ENCODE measurements at places on chromosomes 2 and 18.

GRCh38 chr2:241941691-241942301 lies 72.3 kb downstream of the RTP5 start:
- no peak for DNase-seq

DNA sequence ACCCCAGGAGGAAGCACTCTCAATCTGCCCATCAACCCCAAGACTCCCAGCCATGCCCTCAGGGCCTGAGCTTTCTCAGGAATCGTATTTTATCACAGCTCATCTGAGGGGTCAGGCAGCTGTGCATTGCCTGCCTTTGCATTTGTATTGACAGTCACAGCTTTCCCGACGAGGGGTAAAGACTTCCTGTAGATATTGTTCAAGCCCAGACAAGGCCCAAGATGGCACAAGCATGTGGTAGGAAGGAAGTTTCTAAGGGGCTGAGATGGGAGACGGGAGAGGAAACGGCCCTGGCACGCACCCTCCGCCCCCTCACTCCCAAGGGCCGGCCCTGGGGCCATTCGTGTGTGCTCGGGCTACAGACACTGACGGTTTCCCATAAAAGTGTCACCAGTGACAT lies 34.2 kb upstream of the PRLH start:
- DNase-seq, result no peak

DNA sequence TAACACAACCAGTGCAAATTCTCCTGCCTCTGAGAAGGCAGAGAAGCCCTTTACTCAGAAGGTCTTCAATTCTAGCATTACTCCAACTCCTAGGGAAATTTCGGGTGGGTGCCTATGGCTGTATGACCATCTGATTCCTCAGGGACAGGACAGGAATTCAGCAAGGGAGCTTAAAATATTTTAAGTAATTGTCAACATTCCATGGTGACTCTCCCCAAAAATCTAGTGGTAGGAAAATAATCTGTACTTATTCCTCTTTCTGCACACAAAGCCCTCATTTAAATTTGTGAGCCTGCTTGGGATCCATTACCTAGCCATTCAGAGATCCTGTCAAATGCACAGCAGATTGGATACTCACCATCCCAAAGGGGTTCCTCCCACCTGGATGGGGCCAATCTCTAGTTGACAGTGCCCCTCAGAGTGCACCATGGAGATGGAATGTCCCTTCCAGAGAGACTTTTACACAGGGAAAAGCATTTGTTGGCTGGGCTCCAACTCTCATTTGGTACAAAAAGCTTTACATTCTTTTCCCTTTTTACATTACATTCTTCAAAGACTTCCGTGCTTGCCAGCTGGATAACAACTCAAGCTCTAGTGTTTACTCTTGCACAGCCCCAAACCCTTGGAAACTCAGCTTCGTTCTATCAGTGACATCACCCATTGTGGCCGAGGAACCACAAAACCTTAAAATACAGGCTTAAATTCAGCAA lies 3.1 kb upstream of the TMEM150A start:
- no peak for DNase-seq

DNA sequence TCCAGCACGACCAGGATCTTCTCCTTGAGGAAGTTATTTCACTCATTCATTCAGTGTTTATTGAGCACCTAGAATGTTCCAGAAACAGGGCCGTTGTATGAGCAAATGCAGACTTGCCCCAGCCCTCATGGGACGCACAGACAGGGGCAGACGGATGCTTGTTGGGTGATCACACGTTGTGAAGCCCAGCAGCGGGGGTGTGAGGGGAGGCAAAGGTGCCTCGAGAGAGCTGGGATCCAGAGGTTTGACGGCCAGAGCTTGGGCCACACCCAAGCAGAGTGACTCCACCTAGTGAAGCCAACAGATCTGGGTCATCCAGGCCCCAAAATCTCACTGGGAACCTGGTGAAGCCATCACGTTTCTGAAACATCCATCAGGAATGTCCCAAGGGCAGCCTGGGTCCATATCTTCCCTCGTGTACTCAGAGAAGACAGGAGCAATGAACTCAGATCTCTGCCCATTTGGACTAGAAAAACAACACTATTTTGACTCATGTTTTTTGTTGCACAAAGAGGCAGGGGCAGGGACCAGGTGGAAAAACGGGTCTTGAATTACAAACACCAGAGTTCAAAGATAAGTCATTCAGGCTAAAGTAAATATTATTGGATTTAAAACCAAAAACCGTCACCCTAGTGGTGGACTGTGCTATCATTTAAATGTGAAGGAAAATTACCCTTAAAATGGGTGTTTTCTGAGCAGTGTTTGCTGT lies 54.9 kb upstream of the RBM44 start:
- DNase-seq, result no peak

GRCh38 chr2:232335859-232336215 lies 42.7 kb upstream of the ALPP start:
- DNase-seq, result no peak

- DNase-seq, result no peak
These were observed 1.8 kb downstream of the IL18RAP start for GRCh38 chr2:102424754-102425153.

DNA sequence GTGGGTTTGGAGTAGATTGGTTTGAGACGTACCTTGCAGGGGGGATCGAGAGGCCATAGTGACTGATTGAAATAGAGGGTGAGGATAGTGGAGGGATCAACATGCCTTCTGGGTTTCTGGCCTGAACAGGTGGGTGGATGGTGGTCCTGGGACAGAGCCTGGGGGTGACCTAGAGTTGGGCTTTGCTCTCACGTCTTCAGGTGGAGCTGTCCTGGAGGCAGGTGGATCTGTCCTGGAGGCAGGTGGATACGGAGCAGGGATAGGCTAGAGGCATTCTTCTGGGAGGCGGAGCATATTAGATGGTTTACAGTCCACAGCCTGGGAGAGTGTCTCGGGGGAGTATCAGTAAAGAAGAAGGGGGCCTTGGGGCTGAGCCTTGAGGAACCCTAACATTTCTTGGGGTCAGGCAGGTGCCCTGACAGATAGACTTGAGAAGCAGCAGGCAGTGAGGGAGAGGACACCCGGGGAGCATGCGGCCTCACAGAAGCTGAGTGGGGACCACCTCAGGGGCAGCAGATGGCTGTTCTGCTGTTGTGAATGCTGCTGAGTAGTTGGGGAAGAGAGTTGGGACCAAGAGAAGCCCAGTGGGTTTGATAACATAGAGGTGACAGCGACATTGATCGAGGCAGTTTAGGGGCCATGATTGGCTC lies 1.6 kb downstream of the CAPN10 start:
- no peak for DNase-seq

DNA sequence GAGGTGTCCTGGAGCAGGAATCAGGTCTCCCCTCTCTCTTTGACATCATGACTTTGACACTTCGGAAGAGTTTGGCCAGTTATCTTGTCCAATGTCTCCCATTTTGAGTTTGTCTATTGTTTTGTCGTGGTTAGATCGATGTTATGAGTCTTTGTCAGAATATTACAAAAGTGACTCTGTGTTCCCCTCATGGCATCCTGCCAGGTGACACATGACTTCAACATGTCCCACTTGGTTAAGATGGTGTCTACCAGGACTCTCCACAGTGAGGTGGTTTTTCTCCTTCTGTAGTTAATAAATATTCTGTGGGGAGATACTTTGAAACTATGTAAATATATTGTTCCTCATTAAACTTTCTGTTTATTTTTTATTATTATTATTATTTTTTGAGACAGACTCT lies 76.6 kb upstream of the BZW1 start:
- no peak for DNase-seq

DNA sequence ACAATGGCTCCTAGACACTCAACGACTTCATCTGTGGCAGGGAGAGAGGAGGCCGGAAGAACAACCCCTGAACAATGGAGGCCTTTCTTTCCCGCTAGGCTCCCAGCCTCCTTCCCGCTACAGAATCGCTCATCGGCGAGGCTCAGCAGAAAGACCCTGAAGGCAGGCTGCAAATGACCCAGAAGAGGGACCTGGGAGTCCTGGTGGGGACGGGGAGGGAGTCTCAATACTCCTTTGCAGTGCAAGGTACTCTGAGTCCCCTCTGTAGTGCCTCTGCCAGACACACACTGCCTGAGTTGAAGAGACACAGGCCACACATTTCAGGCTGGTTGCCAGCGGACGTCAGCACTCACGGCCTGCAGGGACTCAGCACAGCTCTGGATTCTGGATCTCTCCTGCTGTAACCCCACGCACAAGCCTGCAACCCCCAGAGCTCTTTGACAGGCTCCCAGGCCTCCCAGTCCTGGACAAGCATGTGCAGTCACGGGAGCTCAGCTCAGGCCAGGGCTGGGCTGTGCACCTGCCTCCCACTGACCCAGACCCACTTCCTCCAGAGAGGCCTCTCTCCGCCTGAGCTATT lies 6.1 kb downstream of the GPR17 start:
- DNase-seq, result no peak

GRCh38 chr2:14907014-14907612 lies 274.6 kb downstream of the LRATD1 start:
- no peak for DNase-seq

DNA sequence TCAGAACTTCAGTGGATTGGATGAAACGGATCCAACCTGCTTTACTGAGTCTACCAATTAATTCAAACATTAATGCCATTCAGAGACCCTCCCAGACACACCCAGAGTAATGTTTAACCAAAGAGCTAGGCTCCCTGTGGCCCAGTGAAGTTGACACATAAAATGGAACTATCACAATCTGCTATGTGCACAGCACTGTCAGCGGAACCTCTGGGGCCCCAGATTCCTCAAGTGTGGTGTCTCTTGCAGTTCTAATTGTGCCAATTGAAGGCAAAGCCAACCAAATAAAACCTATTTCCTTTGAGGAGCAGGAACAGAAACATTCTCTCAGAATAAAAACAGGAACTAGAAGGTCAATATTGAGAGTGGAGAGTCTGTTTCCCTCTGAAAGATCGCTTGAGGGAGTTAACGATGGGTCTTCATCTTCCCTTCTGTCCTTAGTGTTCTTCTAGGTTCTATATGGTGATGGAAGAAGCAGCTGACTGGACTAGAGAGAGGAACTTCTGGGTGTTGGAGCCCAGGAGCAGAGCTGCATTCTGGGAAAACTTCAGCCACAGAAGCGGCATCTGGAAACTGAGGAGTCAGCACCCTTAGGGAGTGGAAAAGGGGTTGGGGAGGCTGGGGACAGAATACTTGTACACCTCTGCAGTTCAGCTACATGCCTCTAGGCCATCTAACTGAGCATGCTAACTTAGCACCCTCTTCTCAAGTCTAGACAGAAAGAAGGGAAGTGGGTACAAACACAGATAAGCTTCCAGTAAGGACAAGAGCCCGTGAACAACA lies 174.4 kb upstream of the FBXO11 start:
- no peak for DNase-seq

DNA sequence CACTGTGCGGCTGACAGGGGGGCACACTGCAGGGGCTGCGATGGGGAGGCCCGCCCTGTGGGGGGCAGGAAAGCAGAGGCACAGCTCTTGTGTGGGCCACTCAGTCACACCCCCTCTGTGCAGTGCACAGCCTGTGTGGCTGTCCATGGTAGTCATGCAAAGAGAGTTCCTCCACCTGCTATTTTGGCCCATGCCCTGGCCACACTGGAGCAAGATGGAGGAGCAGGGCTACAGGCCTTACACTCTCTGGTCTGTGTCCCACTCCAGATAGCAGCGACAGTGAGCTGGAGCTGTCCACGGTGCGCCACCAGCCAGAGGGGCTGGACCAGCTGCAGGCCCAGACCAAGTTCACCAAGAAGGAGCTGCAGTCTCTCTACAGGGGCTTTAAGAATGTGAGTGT lies 28.5 kb upstream of the FAHD2A start:
- DNase-seq, result no peak

- no peak for DNase-seq
These were observed 69.3 kb downstream of the AFF3 start for GRCh38 chr2:100073110-100073509.

- no peak for DNase-seq
These were observed 145.0 kb downstream of the DAW1 start for GRCh38 chr2:228016402-228016801.

- DNase-seq, result no peak
These were observed 122.3 kb downstream of the ASB1 start for GRCh38 chr2:238548902-238549462.

DNA sequence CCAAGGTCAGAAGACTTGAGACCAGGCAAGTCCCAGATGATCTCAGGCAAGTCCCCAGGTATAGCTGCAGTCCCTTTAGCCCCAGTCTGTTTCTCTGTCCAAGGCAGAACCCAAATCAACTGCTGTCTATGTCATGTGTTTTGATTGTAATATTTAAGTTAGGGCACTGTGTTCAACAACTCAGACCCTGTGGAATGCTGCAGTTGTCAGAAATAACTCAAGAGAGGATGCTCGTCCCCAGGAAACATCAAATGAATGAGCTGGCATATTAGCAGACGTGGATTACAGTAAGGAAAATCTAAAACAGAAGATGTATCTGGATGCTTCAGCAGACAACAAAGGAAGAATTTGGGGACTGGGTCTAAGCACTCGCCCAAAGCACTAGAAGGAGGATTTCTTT lies 70.1 kb downstream of the BCL11A start:
- no peak for DNase-seq

DNA sequence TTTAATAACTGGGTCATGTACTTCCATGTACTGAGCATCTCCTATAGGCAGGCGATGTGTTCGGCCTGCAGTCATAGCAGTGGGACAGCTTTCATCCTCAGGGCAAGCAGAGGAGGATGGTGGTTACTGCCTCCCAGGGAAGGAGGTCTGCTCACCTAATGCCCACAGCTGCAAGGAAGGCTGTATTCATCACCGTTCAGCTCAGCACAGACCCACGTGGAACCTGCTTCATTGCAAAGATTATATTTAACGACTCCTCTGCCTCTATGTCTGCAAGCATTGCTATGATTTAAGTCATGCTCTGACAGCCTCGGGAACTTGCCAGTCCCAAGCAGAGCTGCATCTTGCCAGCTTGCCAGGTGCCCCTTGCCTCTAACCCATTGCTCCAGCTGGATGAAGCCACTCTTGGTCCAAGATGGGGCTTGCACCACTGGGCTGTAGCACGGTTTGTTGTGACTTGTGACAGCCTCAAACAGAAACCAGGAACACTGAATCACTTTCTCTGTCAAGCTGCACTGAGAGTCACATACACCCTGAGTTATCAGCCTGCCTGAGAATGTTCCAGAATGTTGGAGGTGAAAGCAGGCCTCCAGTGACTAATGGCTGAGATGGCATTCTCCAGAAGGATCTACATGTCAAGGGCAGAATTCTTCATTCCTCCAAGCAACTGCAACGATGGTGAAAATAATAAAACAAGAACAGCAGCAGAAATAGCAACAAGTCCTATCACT lies 651.1 kb upstream of the ID2 start:
- DNase-seq, result peak; percentile 12

- no peak for DNase-seq
These were observed 61.5 kb downstream of the EFR3B start for GRCh38 chr2:25103287-25103871.

- DNase-seq, result no peak
These were observed 112.1 kb downstream of the MBD2 start for GRCh38 chr18:54112356-54112755.

DNA sequence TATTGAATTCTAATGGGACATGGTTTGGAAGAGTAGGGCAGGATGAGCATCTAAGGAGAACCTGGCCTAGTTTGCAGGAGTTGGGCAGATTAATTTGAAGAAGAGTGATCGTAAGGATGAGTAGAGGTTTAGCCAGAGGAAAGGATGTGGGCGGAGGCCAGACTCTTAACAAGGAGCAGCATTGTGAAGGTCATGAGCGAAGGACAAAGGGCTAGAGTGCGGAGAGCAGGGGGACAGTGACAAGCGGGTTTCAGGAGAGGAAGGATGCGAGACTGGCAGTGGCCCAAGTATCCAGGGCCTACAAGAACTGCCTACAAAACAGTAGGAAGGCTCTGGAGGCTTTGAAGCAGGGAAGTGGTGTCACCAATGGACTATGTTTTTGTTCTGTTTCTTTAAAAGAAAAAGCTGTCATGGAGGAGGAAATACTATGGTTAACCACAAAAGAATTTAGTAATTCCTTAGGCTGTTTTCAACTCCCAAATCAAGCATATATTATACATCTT lies 20.1 kb downstream of the SLC66A3 start:
- DNase-seq, result no peak

- no peak for DNase-seq
These were observed 206.1 kb upstream of the REV1 start for GRCh38 chr2:99695944-99696253.

All from T-helper 2 cell treated with Interferon-gamma antibody and Interleukin-4, amounts not matched to agents 5 μg/mL and 100 μg/mL, for 36 hours (primary cell).